ENCODE measurements at places on chromosomes 13 and 19.

DNA sequence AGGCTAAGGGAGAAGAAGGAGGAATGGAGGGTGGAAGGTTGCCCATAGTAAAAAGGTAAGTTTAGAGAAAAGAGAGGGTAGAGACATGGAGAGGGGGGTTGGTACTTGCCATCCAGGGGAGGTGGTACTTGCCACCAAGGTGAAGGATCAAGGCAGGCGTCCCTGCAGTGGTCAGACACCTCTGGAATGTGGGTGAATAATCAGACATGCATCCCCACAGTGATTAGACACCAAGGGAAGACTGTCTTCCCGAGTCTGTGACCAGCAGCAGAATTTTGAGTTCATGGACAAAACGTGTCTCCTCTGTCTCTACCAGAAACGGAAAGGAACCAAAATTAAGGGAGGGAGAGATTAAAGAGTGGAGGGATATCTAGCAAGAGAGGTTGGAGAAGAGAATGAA lies 27.1 kb upstream of the IGFL1 start:
- DNase-seq: no peak

DNA sequence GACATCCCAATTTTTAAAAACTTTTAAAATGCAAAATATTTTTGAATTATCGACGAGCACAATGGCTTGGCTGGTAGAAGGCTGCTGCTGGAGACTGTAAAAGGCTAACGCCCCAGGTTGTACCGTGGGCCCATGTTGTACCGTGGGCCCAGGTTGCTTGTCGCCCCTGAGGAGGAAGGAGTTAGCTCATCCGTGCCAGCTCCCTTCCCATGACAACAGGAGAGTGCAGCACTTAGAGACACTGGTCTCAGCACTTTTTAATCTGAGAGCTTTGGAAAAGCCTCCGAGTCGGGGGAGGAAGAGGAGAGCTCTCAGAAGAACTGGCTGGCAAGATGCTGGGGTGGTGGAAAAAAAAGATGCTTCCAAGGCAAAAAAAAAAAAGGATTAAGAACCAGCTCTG lies 50.3 kb upstream of the CACNA1A start:
- no peak for DNase-seq

GRCh38 chr19:10037367-10037766 lies 24.1 kb downstream of the RDH8 start:
- DNase-seq: no peak

DNA sequence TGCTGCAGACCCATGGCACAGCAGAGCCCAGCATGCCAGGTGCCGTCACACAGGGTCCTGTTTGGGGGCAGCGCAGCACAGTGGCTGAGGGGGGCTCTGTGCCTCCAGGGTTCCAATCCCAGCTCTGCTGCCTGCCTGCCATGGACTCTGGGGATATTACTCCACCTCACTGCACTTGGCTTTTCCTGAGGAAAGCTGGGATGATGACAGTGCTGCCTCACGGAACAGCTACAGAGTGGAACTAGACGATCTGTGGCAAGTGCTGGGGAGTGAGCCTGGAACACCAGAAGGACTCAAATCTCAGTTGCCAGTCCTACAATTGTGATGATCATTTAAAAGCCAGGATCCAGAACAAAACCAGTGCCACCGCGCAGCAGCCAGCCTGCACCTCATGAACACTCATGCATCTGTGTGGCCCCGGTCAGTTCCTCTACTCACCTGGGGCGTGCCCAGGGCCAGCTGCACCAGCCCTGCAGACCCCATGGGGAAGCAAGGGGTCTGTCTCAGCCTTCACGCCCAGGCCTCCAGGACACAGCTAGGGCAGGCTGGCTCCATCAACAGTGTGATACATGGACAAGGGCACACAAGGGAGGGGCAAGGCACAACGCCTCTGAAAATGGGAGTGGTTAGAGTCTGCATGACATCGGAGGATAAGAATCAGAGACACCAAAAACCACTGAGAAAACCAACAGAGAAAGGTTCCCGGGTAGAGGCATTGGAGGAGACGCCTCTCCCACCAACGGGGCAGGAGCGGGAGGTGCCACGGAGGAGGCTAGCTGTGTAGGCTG lies 55.2 kb downstream of the ATP7B start:
- no peak for DNase-seq

GRCh38 chr19:3024509-3024869 lies 4.6 kb downstream of the TLE2 start:
- DNase-seq: no peak

GRCh38 chr13:41188584-41188983 lies 5.8 kb downstream of the KBTBD7 start:
- DNase-seq: no peak

DNA sequence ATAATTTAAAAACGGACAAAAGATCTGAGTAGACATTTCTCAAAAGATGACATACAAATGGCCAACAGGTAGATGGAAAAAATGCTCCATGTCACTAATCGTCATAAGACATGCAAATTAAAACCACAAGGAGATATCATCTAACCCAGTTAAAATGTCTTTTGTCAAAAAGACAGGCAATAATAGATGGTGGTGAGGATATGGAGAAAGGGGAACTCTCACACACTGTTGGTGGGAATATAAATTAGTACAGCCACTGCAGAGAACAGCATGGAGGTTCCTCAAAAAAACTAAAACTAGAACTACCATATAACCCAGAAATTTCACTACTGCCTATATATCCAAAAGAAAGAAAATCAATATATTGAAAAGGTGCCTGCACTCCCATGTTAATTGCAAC lies 37.9 kb downstream of the OR10H4 start:
- DNase-seq: no peak

DNA sequence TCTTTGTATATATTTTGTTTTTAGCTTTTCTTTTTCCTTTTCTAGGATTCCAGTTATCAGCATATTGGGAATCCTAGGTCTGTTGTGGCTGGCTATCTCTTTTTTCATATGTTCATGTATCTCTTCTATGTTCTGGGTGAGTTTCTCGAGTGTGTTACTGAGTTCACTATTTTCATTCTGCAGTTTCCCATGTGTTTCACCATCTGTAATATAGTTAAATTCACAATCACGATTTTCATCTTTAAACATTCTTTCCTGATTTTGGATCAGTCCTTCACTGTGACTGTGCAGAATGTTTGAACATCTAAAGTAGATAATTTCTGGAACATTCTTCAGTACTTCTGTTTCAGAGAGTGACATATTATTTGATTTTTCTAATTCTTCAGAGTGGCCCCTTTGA lies 862.1 kb downstream of the OLFM4 start:
- DNase-seq: no peak

- DNase-seq: no peak
These were observed 17.6 kb downstream of the NOVA2 start for GRCh38 chr19:45955905-45956608.

DNA sequence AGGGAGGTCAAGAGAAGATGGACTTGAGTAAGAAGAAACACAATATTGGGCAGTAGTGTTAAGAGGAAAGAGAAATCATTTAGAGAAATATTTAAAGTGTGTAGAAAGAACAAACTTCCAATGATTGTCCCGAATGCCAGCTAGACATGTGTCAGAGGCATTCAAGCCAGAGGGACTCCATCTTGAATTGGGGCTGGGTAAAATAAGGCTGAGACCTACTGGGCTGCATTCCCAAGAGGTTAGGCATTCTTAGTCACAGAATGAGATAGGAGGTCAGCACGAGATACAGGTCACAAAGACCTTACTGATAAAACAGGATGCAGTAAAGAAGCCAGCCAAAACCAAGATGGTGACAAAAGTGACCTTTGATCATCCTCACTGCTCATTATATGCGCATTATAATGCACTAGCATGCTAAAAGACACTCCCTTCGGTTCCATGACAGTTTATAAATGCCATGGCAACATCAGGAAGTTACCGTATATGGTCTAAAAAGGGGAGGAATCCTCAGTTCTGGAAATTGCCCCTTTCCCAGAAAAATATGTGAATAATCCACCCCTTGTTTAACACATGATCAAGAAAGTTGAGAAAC lies 127.0 kb upstream of the IPO5 start:
- DNase-seq: no peak

GRCh38 chr19:45506246-45506988 lies 862 bp upstream of the VASP start:
- DNase-seq: peak; percentile 75
